HL-60 (cell line): ENCODE measurements at places on chromosomes 11 and 22.

DNA sequence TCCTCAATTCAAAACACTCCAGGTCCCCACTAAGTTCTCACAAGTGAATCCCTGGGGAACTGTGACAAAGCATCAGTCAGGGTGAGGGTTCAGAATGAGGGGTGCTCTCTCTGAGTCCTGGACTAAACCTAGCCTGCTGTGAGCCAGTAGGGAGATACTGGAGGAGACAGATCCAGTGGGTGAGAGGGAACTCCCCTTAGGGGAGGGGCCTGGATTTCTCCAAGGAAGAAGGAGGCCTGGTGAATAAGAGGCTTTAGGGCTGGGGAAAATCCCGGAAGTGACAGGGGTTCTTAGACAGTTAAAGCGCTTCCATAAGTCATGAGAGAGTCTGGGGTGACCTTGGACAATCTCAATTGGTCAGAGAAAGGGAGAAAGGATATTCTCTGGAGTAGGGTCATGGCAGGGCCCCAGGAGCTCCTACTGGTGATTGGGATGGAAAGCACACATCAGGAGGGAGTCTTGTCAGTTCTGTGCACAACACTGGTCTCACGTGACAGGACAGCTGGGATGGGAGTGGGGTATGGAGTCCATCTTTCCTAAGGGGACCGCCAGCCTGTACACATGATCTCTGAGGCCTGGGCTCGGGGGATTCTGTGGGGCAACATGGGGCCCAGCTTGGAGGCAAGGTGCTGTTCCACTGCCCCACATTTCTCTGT, 1.5 kb downstream of the TBC1D10A start:
- DNase-seq, result no peak

- DNase-seq, result no peak
These were observed 2.0 kb downstream of the CREB3L1 start for GRCh38 chr11:46279126-46280099.

DNA sequence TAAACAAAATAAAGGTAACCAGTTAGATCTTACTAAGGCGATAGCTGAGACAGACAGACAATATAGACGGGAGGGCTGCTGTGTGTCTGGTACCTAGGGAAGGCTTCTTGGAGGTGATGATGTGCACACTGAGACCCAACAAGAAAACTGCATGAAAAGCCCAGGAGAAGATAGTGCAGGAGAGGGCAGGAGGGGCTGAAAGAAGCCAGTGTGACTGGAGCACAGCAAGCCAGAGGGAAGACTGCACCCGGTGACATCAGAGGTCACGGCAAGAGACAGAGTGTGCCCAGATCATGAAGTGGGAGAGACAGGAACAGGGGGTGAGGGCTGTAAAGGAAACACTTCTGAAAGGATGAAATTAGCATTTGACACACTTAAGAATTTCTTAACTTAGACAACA, 266.3 kb downstream of the BRD1 start:
- no peak for DNase-seq

DNA sequence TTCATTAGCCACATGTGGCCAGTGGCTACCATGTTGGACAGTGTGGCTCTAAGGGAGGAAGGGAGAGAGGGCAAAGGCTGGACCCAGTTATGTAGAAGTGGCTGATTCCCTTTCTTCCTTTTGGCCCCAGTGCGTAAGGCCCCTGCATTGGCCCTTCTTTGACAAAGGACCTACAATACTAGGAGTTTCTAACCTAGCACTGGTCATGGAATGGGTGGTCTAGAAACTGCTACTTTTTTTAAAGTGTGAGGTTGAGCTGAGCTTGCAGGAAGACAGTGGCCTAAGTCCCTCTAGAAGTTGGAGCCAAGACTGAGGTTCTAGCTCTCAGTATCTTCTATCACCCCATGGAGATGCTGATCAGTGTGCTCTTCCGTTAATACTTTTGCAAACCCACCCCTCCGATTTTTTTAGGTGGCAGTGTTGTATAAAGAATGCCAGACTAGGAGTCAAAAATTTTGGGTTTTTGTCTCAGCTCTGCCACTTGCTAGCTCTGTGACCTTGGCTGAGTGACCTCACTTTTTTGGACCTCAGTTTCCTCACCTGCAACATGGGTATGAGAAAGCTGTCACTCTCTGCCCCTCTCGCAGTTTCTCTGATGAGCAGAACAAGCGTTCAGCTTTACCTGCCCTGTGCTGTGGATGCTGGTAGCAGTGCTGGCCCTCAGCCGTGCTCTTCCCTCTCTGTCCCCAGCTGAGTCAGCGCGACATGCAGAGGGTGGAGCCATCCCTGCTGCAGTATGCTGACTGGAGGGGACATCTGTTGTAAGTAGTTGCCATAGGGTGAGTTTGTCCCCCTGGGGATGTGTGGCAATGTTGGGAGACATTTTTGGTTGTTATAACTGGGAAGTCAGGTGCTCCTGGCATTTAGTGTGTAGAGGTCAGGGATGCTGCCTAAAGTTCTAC, 6.9 kb downstream of the ACCS start:
- DNase-seq, result no peak

DNA sequence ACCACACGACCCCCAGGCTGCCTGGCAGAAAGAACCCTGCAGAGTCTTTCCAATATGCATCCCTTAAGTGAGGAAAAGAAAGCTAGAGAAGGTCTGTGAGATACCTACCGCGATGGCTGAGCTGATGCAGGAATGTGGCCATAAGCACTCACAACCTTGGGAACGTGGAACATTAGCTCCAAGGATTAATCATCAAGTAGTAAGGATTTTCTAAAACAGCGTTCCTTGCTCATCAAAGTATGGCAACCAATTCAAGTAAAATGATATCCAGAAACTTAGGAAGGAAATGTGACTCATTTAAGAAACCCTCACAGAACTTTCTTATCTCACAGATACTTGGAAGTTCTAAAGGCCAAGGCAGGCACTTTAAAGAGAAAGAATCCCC, 12.8 kb downstream of the PACSIN2 start:
- DNase-seq, result no peak
